ENCODE measurements at places on chromosomes 1 and 21.
A peak's percentile ranks its signal among the peaks of the same experiment; 100 is the strongest.

DNA sequence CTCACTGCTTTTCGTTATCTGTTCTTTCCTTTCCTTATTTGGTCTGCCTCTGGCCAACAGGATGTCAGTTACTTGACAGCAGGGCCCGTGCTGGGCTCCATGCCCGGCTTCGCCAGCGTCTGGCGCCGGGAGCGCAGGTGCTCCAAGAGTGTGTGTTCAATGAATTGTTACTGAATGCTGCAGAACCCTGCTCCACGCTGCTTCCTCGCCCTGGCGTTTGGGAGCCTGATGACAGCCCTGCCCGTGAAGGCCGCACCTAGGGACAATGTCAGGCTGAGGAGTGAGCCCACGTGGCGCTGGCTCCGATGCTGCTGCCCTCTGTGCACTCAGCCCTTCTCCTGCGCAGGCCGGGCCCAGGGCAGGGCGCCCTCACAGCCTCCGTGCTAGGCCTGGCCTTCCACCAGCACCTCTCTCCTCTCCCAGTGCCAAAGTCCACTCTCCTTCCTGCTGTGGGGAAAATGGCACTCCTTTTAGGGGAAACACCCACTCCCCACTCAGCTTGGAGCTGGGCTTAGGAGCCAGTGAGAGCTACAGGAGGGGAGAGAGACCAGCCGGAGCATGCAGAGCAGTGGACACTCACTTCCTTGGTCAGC lies 51.4 kb downstream of the ACBD3 start:
- no peak for DNase-seq

DNA sequence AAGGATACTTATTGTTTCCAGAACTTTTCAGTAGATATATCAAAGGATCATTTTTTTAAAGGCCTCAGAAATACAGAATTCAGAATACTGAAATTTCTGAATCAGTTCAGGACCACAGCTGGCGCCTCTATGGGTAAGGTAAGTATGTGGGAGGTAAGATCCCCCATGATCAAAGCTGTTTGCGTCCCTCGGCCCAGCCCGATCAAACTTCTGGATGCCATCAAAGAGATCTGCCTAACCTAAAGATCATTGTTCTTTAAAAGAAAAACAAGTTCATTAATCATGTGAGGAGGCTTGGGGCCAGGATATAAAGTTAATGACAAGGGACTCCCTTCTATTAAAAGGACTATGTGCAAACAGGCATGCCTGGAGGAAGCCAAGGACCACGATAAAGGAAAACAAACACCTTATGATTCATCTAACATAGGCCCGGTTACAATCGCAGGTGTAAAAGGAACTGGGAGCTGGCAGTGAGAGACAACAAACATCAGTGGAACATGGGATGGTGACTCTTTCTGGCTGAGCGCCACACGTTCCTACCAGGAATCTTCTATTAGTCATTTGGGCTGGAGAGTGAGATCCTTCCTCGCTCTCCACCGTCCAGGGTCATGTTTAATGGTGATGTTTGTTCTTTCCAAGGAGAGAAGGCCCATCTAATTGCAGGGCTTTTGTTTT lies 2.8 kb upstream of the BACE2 start:
- DNase-seq, result peak; percentile 58

DNA sequence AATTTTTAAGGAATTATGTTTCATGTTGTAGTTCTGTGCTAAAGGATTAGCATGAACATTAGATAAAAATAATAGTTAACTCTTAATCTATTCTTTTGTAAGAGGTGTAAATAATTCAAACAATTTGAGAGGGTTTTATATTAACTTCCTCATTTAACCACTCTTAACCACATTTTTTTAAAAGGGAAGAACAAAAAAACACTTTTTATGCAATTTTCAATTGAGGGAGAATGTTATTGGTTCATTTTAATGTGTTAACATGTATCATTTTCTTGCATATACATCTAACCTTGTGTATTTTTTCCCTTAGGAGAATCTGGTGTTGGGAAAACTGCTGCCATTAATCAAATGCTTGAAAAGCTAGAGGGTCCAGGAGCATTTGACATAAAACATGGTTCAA lies 169.0 kb downstream of the LBR start:
- no peak for DNase-seq

DNA sequence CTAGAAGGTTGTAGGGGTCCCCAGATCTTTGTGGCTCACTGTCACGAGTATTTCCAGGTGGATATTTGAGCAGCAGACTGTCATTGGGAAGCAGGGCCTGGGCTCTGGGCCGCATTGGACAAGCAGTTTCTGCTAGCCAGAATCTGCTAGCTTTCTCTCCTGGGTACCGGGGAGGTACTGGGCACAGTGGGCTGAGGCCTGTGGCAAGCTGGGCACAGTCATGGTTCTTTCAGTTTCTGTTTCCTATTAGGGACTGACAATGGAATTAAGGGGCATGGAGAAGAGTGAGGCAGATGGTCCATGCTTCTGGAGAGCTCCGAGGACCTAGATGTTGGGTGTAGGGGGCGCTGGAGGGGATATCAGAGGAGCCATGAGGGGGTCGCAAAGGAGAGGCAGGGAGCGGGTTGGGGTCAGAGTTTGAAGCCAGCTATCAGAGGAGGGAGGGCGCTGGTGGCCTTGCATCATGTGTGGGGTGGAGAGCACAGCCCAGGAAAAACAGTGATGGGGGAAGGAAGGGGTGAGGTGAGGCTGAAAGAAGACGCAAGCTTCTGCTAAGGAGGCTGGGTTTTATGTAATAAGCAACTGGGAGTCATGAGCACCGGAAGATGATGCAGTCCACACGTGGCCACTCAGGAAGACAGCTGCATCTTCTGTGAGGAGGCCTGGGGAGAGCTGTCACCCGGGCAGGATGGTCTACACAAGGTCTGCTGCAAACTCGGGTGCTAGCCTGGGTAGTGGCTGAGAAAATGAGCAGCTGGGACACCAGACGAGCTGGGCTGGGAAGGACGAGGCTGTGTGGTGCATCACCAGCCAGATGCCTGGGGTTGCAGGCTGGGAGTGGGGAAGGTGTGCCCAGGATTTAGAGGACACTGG lies 72.7 kb downstream of the IER5 start:
- no peak for DNase-seq

DNA sequence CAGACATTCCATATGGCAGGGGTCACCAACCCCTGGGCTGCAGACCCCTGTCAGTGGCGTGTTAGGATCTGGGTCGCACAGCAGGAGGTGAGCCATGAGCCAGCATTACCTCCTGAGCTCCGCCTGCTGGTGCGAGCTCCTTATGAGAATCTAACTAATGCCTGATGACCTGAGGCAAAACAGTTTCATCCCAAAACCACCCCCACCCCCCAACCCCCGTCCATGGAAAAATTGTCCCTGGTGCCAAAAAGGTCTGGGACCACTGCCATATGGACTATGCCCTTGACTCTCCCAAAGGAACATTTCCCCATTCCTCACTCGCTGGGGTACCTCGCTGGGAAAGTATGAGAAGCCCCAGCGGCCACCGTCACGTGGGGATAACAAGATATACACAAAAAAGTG lies 6.4 kb upstream of the CPT2 start:
- no peak for DNase-seq

DNA sequence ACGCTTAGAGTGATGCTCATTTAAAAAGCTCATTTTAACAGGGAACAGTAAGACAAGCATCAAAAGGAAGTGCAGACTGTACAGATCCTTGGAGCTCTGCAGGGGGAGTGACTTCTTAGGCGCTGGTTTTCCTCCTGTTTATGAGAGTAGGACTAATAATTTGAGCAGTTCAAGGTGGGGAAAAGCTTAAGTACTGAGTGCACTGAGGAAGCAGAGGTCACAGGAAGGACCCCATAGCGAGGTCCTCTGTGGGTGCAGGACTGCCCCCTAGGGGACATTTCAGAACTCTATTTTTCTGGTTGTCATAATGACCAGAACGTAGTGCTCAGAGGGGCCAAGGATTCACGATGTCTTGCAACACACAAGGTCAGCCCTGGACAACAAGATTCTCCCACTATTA lies 112.1 kb downstream of the HLCS start:
- DNase-seq, result peak; percentile 61

DNA sequence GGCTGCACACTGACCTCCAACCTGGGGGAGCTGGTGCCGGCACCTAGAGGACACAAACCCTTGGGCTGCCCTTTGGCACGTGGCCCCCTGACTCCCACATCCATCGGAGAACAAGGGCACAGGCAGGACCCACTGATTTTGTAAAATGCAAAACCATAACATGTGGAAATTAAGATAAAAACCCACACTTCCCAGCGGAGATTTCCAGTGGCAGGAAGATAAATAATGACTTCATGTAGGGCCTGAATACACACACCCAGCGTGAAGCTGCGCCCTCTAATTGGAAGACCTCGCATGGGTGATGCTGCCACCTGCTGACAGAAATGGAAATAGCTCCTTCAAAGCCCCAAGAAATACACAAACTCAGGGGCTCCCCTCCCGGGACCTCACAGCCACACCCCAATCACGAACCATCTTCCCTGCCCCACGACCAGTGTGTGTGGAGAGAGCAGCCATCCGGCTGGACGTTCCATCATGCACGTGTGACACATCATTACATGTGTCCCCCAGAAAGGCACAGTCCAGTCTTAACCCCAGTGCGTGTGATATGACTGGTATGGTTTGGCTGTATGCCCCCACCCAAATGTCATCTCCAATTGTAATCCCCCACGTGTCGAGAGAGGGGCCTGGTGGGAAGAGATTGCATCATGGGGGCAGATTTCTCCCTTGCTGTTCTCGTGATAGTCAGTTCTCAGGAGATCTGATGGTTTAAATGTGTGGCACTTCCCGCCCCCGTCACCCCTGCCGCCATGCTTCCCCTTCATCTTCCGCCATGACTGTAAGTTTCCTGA lies 5.7 kb upstream of the TPRG1L start:
- DNase-seq, result peak; percentile 75

DNA sequence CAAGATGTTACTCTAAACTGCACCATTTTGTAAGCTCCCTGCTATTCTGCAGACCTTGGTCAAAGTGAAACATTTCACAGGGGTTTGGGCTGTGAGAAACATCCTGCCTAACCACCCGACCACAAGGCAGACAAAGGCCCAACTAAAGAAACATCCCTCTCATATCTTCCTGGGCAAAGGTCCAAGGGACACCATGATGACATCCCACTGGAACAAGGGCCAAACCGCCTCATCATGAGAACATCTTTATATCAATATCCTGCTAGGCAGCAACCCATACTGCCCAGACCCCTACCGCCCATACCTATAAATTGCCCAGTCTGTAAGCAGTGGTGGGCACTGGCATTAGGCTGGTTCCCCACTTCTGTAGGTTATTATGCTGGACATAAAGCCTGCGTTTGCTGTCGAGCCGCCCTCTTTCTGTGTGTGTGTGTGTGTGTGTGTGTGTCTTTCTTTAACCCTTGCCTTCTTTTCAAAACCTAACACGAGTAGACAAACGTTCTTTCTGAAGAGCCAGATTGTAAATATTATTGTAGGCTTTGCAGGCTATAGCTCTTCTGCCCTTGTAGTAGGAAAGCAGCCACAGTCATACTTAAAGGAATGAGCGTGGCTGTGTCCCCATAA lies 1.0 kb upstream of the PPIE start:
- peak; percentile 70 for DNase-seq

DNA sequence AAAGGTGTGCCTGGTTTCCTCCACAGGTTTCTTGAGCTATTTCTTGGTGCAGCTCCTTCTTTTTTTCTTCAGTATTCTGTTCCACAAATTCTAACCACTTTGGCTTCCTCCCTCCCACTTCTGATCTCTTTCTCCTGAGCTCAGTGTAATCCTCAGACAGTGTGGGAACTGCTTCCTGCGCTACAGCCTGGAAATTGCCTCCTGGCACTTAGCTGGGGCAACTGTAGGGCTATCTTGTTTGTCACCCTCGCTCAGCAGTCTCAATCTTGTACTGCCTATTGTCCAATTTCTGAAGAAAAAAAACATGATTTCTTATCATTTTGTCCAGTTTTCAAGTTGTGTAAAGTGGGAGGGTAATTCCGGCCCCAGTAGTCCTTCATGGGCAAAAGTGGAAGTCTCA lies 24.0 kb upstream of the GALNT2 start:
- no peak for DNase-seq

- DNase-seq, result peak; percentile 58
These were observed 38.6 kb upstream of the COX20 start for GRCh38 chr1:244796719-244797406.

- peak; percentile 50 for DNase-seq
These were observed at the start of gene EXTL1 for GRCh38 chr1:26021647-26022403. Gene EXTL1, plus strand, starts transcription at chr1:26021775. Its CDS starts 872 bp downstream, at chr1:26022647.

DNA sequence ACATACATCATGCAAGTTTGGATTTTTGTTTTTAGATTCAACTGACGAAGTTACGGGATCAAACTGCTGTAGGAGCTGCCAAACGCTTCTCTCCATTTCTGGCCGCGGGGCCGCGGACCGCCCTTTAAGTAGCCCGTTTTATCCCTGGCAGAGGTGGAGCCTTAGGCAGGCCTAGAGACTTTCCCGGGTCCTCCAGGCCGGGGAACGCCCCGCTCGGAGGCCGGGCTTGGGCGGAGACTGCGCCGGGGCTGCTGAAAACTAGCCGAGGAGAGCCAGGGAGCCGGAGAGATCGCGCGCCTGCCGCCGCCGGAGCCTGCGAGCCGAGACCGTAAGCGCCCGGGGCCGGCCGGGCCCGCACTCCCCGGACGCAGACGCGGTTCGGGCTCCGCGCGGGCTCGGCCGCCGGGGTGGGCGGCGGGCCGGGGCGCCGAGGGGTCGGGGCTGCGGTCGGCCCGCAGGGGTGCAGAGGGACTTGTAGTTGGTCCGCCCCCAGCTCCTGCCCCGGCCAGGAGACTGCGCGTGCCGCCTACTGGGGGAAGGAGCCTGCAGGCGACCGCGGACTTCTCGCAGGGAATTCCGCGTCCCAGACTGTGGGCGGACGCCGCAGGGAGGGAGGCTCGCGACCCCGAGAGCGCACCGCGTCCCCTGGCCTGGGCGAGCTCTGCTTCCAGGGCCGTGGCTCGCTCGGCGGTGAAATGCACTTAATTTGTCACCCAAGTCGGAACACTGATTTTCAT lies at the start of gene EPHX1:
Gene EPHX1, plus strand, starts transcription at position 283 of the 737 bp plus-strand sequence. CDS start 18,606 bp downstream, outside the sequence.
- DNase-seq, result peak; percentile 91
